ENCODE measurements at places on chromosomes 16 and 17. TPM values are rescaled to one million over a fixed set of nuclear protein-coding genes. Genes with fewer than 3 reads are reported as not detected.

The MYO1C gene
- 48.7 TPM for total RNA-seq

The CIAO3 gene
- 18.3 TPM for total RNA-seq

The TEKT5 gene
- 0.13 TPM for total RNA-seq

The MSLN gene
- total RNA-seq = 0.31 TPM

The IL21R gene
- total RNA-seq = 0.04 TPM

The CDRT15 gene
- not detected for total RNA-seq

The CAMKK1 gene
- total RNA-seq = 6.3 TPM

The WIPI1 gene
- total RNA-seq = 43.3 TPM

The CFAP97D1 gene
- total RNA-seq = under 0.01 TPM

The C16orf74 gene
- total RNA-seq = 1.3 TPM

The TMC8 gene
- total RNA-seq = 1.2 TPM

The NT5M gene
- 6.5 TPM for total RNA-seq

The CCDC144A gene
- total RNA-seq = 6.5 TPM

The RAB37 gene
- 0.53 TPM for total RNA-seq

The LDHD gene
- total RNA-seq = 2.3 TPM

The ABCC12 gene
- total RNA-seq = 0.22 TPM

The HS3ST3A1 gene
- total RNA-seq = 2.3 TPM

The TMEM204 gene
- total RNA-seq = 19.4 TPM

The EFCAB5 gene
- 0.62 TPM for total RNA-seq

The TBKBP1 gene
- total RNA-seq = 14.4 TPM

The TBC1D26 gene
- 0.31 TPM for total RNA-seq

The KATNIP gene
- total RNA-seq = 6.9 TPM

The KRTAP2-1 gene
- total RNA-seq = not detected

The CTRL gene
- 0.66 TPM for total RNA-seq

The ZNF764 gene
- total RNA-seq = 5.2 TPM

The MYH8 gene
- total RNA-seq = 1,461 TPM
